ENCODE measurements at places on chromosomes 3 and 15.

DNA sequence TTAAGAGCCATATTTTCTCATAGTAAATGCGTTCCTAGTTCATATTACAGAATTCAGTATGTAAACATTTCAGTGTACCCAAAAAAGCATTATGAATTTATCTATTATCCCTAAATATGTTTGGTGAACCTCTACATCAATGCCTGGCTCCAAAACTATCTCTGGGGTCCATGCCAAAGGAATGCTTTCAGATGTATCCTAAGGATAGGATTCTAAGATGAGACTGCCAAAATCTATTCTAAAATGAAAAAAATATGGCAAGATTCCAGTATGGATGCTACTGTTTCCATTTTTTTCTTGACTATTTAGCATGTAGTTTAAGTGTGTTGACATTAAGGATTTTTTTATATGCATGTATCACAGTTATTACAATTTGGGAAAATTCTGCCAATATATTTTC, 18.8 kb downstream of the EIF5A2 start:
- no peak for DNase-seq

DNA sequence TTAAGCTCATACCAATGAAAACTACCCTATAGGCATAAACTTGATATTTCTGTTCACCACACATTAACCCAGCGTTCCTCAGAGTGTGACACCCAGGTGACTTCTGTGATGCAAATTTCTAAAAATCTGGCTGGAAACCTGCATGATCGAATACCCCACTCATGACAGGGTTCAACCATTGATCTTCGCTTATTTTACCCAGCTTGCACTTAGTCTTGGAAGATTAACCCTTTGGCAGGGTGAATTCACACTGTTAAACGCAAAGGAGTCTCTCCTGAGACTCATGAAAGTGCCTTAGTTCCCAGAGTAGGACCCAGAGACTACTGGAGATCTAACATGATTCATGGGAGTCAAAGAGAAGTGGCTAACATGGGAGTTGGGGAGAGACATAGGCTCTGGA, 391.6 kb downstream of the MECOM start:
- DNase-seq = no peak

- DNase-seq = no peak
Measured at GRCh38 chr3:167901138-167901537, 165.6 kb downstream of the SERPINI1 start.

- DNase-seq = no peak
Measured at GRCh38 chr3:94619643-94620042, 556.8 kb downstream of the NSUN3 start.

DNA sequence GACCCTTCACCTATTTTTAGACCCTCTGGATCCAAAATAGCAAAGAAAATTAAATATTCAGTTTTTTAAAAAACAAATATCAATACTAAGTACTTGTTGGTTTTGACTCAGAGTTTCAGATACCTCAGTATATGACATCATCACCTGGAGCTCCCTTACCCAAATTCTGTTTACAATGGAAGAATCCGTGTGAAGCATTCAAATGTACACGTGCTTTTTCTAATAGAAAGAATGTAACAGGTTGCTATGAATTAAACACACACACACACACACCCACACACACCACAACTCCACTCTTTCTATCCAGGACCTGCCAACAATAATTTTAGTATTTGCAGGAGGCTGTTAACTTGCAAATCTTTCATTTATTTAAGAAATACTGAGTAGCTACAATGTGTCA, 221.8 kb downstream of the THRB start:
- DNase-seq = no peak

DNA sequence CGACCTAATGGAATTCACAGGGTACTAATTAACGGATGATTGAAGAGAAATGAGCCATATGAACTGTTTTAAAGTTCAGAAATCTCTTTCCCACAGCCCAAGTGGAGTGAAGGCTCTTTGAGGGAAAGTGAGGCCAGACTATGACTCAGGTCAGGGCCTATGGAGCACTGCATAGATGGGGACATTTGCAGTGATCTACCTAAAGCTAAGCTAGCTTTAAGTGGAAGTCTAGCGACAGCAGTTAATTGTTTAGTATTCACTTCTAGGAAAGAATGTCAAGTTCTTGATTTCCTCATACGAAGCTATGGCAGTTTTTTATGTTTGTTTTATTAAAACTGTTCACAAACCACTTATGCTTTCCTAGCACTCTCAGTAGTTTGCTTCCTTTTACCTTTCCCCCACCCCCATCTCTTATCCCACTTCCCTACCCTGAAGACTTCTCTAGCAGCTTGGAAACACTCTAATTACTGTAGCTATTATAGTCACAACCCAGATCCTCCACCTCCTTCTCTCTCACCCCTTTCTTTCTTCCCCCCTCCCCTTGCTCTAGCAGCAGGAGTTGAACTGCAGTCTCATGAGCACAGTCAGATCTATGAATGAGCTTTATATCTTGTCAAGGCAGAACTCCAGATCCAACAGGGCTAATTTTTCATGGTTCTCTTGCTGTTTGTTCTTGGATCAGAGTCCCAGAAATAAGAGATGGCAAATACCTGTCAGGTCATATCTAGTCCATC, 6.2 kb downstream of the ZNF609 start:
- DNase-seq = no peak

- DNase-seq = no peak
Measured at GRCh38 chr3:126773167-126773566, 69.1 kb downstream of the CHCHD6 start.

- peak; percentile 43 for DNase-seq
Measured at GRCh38 chr3:161253711-161254110, 32.6 kb downstream of the NMD3 start.

DNA sequence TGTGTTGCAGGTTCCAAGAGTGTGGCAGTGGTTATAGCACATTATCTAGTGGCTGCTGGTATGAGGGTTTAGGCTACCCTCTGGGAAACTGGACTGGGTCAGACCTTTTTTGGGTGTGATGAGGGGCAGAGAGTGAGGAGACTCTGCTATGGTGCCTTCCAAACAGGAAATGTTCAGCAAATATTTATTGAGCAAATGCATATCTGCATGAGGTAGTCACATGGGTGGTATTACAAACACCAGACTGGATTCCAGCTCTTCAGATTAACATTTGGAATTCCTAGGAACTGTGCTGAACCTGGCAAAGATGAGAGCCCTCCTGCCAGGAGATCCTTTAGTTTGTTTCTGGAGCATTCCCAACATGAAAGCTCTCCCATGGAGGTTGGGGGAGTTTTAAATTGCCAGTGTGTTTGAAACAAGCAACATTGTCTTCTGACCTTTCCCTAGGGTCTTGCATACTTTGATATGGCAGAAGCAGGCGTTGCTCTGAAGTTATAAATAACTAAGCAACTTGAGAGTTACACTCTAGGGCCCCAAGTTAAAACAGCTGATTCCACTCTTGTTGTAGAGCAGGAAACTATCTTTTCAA, 341.2 kb upstream of the C2CD4B start:
- DNase-seq = no peak

GRCh38 chr15:51649659-51650521, 27.3 kb upstream of the DMXL2 start:
- peak; percentile 49 for DNase-seq

- DNase-seq = no peak
Measured at GRCh38 chr3:100516232-100516631, 23.8 kb downstream of the TMEM45A start.

GRCh38 chr3:44242721-44243120, 1.0 kb downstream of the TOPAZ1 start:
- no peak for DNase-seq

- DNase-seq = no peak
Measured at GRCh38 chr3:77348244-77348855, 308.5 kb downstream of the ROBO2 start.

GRCh38 chr3:136919799-136920580, 37.8 kb upstream of the IL20RB start:
- DNase-seq = no peak

DNA sequence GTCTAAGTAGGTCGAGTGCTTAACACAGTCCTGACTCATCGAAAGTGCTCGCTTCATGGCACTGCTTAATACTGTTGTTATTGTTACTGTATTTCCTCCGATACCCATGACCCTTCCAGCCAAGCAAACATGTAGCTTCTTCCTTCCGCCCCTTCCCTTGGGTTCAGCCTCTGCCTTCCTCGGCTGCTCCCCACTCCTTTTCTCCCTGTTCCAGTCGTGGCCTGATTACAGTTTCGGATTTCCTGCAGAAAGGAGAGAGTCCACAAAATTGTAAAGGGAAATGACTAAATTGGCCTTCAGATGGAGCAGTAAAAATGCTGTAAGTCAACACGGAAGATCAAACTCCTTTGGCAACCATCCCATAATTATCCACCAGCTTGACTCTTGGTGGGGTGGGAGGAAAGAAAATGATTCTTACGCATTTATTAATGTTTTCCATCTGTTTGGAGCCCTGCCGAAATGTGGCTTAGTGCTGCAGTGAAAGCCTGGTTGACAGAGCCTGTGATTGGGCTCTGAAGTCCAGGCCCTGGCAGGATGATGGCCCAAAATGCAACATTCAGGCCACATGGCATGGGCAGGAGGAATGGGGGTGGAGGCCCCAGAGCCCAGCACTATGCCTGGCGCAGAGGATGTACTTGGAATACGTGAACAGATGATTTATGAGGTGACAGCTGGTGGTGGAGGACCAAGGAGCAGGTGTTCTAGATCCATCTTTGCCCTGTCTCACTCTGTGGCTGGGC, 37.6 kb downstream of the FAM3D start:
- DNase-seq = peak; percentile 98

GRCh38 chr15:100842756-100843730, 36.6 kb upstream of the ALDH1A3 start:
- DNase-seq = peak; percentile 73

DNA sequence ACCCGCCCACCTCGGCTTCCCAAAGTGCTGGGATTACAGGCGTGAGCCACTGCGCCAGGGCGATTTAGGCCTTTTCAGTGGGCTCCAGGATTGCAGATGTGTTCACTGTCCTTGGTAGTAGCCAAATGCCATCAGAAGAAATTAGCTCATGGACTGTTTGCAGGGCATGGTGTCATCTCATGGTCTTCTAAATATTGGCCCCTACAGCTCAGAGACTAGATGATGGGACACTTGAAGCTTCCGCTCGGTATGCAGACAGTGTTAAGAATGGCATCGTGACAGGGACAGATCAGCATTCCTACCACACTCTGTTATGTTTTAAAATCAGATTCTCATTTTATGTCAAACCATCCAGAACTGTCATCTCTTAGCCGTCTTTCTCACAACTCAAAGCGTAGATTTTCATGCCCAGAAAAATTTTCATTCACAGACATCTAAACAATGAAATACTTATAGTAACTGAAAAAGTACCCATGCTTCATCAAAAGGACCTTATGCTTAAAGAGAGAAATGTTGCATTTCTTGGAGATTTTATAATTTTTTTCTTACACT, 24.9 kb downstream of the SLCO3A1 start:
- no peak for DNase-seq

DNA sequence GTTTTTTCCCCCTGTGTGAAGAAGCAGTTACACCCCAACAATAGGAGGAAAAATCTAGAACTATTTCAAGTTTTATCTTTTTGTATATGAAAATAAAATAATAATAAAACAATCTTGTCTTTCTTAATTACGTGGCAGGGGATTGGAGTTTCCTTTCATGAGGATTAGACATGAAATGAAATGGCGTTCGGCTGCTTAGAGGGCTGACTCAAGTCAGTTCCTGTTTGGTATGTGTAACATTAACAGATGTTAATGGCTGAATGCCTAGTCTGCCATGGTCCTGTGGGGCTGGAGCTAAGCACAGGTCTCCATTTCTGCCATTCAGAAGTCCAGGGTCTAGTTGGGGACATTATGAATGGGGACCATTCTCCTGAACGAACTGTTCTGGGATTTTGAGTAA, 3.1 kb upstream of the EXOG start:
- peak; percentile 23 for DNase-seq

GRCh38 chr3:131807822-131808221, 227.0 kb downstream of the CPNE4 start:
- DNase-seq = no peak

DNA sequence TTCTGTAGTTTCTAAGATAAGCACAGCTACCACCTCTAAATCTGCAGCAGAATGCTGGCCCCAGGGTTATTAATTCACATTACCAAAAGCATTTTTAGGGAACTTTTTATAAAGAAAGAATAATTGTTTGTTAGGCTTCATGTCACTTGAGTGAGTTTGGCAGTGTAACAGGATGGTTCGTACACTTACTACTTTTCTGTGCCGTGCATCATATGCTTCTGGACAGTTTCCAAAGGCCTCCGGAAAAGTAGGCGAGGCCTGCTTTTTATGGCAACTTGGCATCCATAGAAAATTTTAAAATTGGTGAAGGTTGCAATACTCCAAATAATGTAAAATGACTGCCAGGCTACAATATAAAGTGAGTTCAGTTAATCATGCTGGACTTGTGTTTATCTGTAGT, 30.0 kb downstream of the NIPA2 start:
- DNase-seq = no peak

DNA sequence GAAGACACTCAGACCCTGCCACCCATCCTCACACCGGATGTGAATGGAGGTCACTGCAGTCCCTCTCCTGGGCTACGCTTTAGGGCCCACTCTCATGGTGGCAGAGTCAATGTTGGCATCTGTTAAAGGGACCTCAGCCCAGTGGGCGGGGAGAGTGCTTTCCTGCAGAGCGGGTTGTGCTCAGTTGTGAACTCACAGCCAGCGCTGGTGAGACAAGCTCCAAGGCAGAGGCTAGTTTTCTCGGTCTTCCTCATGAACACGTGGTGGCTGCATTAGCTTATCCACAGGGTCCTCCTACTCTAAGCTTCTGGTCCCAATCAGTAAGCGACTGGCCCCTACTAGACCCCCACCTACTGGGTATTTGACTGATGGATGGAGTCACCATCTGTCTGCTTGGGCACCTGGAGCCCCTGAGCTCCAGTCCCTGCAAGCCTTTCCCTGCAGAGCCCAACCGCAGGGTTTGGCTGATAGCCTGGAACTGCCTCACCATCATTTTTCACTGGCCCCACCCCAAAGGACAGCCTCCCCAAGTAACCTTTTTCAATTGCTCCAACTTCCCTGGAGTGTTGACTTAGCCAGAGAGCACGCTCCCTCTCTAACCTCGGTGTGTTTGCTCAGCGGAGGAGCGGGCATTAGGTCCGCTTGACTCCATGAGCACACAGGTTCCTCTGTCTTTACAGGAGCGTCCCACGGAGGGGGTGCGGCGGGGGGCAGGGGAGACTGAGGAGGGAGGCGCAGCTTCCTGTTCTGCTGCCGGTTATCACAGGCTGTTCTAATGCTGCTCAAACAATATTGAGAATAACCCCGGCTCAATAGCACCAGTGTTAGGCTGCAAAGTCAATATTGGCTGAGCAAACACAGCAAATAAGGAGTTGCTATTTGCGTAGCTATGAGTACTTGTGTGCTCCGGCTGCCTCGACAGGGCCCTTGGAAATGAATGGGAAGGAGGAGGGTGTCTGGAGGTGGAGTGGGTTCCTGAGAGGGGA, 141.7 kb downstream of the RPLP1 start:
- no peak for DNase-seq

DNA sequence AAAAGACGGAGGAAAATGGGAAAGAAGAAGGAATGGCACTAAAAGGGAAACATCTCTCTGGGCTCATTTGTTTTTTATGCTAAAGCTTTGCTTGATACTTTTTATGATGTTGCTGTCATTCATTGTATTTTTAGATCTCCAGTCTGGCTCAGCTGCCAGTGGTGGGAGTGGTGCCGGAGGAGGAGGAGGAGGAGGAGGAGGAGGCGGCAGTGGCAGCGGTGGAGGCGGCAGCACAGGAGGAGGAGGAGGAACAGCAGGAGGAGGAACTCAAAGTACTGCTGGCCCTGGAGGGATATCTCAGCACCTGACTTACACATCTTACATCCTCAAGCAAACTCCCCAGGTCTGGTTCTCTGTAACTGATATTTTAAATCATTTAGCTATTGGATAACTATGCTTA, 49.6 kb downstream of the MAP6D1 start:
- no peak for DNase-seq

- no peak for DNase-seq
Measured at GRCh38 chr3:130789782-130790322, 43.2 kb upstream of the PIK3R4 start.

- peak; percentile 72 for DNase-seq
Measured at GRCh38 chr3:175346573-175347356, 487.6 kb downstream of the NAALADL2 start.

All from AG09319 (cell line).